ENCODE measurements at places on chromosomes 16 and 17.

DNA sequence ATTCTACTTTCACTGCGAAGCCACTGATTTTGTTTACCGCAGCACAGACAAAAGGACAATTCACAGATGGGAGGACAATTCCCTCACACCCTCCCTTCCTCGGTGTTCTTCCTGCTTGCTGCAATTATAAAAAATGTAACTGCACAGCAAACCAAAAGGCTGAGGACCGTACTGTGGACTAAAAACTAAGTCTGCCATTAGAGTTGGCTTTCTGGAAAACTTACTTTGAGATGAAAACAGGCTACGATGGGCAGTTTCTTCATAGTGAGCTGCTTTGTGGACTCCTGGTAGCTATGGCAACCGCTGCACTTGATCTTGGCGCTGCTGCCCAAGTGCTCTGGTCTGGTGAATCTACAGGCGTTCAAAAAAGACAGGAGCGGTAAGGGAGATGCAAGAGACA lies 35.2 kb downstream of the USP22 start:
- DNase-seq, result no peak

GRCh38 chr16:11109566-11109965 lies 146.4 kb downstream of the SOCS1 start:
- no peak for DNase-seq

GRCh38 chr17:8285270-8286181 lies 2.9 kb upstream of the RANGRF start:
- no peak for DNase-seq

GRCh38 chr17:63138713-63139112 lies 172.7 kb downstream of the TANC2 start:
- DNase-seq, result no peak

GRCh38 chr16:67862623-67863583 lies 9.9 kb upstream of the EDC4 start:
- DNase-seq, result no peak

DNA sequence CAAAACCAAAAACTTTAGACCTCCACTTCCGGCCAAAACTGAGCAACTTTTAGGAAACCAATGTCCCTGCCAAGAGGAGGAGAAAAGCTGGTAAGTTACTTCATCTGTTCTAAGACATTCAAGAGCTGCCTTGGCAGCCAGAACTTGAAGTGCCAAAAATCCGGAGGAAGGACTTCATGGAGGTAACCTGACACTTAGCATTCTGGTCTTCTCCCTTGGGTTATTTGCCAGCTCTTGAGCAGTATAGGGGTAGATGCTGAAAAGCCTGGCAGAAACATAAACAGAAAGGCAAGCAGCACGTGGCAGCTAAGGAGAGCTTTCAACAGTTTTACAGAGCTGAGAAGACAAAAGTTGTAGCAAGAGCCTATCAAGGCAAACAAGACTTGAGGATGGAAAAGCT lies 53.2 kb downstream of the CDYL2 start:
- peak; percentile 7 for DNase-seq

DNA sequence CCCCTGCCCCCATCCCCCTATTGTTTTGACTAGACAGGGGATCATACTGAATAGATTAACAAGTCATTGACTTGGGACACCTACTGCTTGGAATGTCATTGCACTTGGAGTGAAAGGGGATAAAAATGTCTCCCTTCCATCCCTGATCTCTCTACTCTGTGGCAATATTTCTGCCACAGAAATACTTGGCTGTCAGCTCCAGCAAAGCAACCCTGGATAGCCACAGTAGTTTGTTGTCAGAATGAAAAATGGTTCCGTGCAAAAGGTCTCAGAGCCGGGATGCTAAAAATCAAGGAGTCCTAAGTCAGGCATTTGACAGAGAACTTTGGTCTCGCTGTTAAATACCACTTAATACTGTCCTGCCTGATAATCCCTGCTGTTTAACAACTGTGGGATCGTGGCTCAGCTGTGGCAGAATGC lies 722.0 kb upstream of the SOX9 start:
- peak; percentile 46 for DNase-seq

- DNase-seq, result no peak
Observed at GRCh38 chr16:23182679-23183542, at the start of gene SCNN1G. TSS of gene SCNN1G (plus strand) at chr16:23182745. CDS start at chr16:23186272, 3,527 bp downstream.

DNA sequence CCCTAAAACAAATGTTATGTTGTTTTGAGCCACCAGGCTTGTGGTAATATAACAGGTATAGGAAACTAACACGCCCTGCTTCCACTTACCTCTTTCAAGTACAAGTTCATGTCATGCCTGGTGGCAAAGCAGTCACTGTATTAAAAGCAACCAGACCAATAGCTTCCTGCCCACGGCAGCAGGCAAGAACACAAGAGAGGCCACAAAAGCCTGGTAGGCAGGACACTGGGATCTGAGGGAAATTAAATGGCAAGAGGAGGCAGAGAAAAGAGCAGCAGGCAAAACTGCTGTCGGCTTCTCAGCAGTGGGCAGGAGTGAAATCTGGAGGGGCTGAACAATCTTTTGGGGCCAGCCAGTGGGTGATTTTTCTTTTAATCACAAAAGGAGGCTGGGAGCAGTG lies 2.2 kb downstream of the CYTH1 start:
- DNase-seq, result no peak

- DNase-seq, result no peak
Observed at GRCh38 chr16:74073456-74073855, 223.2 kb upstream of the PSMD7 start.

DNA sequence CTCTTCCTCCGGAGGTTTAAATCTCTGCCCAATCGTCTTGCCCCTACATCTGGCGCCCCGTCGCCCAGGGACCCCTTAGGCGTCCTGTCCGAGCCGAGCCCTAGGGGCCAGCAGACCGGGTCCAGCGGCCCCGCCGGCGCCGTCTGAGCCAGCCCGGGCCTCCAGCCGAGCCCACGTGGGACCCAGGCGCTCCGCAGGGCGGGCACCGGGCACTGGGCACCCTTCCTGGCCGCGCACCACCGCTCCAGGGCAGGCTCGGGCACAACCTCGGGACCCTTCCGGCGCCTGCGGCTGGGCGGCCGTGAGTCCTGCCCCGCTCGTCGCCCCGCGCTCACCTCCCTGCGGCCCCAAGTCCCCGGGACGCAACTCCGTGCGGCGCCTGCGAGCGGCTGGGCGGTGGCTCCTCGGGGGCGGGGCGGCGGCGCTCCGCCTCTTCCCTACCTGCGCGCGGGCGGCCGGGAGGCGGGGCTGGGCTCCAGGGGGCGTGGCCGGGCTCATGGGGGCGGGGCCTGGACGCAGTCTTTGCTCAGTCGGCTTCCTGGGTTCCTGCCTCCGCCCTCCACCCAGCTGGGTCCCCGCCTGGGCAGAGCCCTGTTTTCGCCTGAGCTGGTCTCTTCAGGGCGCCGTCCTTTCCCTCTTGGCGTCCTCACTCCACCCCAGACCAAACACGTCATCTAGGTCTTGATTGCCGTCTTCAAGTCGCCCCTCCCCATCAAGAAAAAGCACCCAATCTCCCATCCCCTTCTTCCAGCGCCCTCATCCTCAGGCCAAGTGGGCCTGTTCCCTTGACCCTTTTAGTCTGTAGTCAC lies at the start of gene RHBDF2:
RHBDF2 (minus strand) TSS at position 406 of the 809 bp plus-strand sequence. CDS start 19,899 bp downstream, outside the sequence.
- peak; percentile 65 for DNase-seq

DNA sequence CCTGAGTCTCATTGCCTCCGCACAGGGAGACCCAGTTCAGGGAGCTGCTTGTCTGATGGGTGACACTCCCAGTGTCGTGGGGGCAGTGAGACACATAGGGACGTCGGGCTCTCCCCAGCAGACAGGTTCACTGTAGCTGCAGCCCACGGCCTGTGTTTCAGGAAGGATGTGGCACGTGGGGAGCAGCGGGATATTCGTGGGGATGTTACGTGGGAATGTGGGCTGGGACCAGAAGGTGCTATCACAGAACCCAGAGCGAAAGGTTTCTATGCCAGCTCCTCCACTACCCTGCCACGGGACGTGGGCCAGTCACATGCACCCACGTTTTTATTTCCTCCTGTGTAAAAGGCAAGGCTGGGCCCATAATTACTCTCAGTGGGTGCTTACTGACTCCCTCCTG lies 16.3 kb downstream of the CACNA1G start:
- no peak for DNase-seq

DNA sequence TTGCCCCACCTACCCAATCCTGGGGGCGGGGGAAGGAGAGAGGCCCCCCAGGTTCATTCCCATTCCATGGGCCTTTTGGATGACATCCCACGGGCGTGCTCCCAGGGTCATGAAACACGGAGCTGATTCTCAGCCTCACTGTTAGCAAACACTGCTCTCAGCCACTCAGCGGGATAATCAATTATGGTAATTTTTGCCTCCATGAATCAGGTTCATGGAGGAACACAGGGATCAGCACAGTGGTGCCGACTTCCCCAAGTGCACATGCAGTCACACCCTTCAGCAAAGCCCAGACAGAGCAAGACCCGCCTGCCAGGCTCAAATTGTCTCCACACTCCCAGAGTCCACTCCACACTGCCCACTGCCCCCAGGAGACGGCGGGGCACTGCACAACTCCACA lies 164.6 kb downstream of the ENGASE start:
- no peak for DNase-seq

DNA sequence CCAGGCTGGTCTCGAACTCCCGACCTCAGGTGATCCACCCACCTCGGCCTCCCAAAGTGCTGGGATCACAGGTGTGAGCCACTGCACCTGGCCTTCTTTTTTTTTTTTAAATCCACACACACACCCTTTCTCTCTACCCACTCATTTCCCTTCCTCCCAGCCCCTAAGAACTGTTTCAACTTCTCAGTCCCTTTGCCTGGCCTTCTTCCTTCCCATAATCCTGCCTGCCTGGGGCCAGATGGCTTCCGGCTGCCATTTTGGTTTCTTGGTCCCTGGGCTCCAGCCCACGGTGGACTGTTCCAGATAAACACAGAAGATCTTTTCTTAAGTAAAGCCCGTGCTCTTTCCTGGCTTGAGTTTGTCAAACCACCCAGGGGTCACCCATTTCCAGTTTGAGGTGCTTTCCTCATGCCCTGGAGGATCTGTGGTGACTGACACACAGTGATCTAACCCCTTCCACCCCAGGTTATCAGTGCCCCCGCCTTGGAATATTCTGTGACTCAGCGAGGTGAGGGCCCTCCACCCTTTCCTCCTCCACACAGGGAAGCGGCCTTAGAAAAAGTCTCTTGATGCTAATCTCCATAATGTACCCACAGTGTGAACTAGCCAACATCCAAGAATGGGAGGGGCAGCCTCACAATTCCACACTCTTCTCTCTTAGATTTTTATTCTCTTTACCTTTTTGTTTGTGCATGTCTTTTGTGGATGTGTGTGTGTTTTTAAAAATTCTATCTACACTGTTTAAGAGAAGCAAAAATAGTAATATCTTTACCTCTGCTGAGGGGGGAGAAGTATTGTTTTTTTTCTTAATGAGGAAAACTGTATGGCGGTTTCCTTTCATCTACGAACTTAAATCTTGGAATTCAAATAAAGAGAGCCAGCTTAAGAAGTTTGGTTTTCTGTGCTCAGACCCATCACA lies 60.0 kb downstream of the CRISPLD2 start:
- DNase-seq, result no peak

DNA sequence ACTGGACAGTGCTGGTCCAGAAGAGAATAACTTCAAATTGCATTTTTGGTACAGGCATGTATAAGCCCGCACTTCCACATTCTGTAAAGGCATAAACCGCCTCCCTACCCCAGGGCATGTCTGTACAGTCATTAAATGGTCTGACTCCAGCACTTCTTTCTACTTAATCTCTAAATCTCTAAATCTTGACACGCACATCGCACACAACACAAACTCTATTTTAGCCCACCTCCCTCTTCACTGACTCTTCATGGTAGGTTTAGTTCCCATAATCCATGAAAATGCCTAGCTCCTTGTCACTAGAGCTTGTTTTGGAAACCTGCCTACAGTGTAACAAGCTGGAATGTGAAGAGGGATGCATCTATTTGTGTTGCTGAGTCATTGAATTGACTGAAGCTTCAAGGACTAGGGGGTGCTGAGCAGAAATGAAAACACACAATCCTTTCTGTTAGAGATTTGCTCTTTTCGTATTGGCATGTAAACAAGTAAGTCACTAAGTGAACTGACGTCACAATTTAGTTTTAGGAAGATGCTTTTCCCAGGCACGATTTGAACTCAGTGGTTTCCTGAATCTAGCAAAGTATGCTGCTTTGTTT lies 1.6 kb upstream of the DUSP14 start:
- no peak for DNase-seq

GRCh38 chr17:35056013-35056412 lies 7.5 kb downstream of the RFFL start:
- DNase-seq, result no peak

DNA sequence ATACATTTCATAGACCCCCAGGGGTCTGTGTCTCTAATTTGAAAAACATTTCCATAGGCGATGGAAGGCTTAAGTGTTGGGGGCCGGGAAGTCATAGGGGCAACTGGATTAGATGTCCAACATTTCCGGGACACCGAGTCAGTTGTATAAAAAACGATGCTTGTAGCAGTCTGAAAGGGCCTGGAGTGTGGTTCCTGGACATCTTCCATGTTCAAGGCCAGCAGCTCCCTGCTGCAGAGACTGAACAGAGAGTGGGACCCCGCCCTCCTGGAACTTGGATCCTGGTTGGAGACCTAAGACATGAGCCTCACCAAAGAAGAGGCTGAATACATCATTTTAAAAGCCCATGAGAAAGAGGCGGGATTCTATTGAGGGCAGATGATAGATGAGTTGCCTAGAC lies 82.0 kb upstream of the ZNF423 start:
- DNase-seq, result no peak

- no peak for DNase-seq
Observed at GRCh38 chr16:82138478-82139285, 31.3 kb downstream of the MPHOSPH6 start.

DNA sequence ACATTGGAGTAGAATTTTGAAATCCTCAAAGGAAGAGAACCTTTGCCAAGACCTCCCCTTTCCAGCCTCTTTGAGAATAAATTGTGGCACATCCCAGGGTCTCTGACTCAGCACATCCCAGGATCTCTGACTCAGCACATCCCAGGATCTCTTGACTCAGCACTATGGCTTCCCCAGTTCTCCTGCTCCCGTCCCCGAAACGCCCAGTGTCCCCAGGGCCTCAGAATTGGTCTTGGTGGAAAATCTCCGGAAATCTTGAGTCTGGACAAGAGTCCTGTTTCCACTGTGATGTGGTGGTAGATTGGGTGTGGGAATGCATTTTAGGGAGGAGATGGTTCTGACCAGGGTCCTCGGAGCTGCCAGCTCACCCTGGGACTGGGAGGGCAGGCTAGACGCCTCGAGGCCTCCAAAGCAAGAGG lies 19.2 kb downstream of the PLXDC1 start:
- no peak for DNase-seq

DNA sequence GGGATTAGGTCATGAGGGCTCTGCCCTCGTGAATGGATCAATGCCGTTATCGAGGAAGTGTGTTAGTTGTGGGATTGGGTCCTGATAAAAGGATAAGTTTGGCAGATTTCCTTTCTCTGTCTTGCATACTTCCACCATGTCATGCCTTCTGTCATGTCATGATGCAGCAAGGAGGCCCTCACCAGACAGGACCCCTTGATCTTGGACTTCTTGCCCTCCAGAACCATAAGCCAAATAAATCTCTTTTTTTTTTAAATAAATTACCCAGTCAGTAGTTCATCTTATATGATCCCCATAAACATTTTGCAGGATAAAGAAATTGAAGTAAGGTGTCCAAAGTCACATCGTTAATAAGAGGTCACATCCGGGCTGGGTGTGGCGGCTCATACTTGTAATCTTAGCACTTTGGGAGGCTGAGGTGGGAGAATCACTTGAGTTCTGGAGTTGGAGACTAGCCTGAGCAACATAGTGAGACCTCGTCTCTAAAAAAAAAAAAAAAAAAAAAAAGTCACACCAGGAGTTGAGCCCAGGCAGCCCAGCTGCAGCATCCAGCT lies 25.2 kb downstream of the HEXIM2 start:
- DNase-seq, result no peak
